HT1080 (cell line): ENCODE measurements at places on chromosomes 2 and 18. TPM values are rescaled to one million over a fixed set of nuclear protein-coding genes. Genes with fewer than 3 reads are reported as not detected.

GRCh38 chr18:478681-479080 is 21.8 kb downstream of the COLEC12 start:
- peak; percentile 25 for DNase-seq

GRCh38 chr2:27314709-27315108 is 6.5 kb upstream of the UCN start:
- DNase-seq, result no peak

GRCh38 chr18:73975266-73975665 is 172.4 kb downstream of the FBXO15 start:
- peak; percentile 86 for DNase-seq

DNA sequence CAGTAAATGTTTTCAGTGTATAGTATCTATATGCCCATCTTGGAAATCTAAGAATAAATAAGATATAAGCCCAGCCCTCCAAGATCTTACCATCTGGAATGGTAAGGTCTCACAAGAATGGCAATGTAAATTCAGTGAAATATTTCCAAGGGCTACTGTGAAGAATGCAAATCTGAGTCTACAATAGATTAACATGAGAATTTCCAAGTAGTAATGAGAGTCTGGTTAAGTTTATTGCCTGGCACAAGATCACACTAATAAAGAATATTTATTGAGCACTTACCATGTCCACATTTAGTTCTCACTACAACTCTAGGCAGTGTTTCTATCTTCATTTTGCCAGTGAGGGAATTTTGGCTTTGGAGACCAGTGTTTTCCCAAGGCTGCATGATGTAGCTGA is 623.9 kb downstream of the NRXN1 start:
- no peak for DNase-seq

GRCh38 chr2:167692936-167693335 is 554.5 kb downstream of the STK39 start:
- DNase-seq, result no peak

- peak; percentile 92 for DNase-seq
Observed at GRCh38 chr2:223815186-223815883, 22.0 kb downstream of the AP1S3 start.

- no peak for DNase-seq
Observed at GRCh38 chr2:15300624-15301573, 260.2 kb downstream of the NBAS start.

GRCh38 chr2:2127467-2127866 is 203.6 kb downstream of the MYT1L start:
- no peak for DNase-seq

The RAB3GAP1 gene
- 26.7 and 31.2 TPM in 2 replicates for total RNA-seq

The CYP26B1 gene
- 0.05 TPM in 1 of 2 replicates, not detected in the other for total RNA-seq
